PC-3 (cell line): ENCODE measurements at places on chromosomes 2 and 18. TPM values are rescaled to one million over a fixed set of nuclear protein-coding genes. Genes with fewer than 3 reads are reported as not detected.

The UGT1A5 gene
- total RNA-seq, result not detected in 2 replicates

DNA sequence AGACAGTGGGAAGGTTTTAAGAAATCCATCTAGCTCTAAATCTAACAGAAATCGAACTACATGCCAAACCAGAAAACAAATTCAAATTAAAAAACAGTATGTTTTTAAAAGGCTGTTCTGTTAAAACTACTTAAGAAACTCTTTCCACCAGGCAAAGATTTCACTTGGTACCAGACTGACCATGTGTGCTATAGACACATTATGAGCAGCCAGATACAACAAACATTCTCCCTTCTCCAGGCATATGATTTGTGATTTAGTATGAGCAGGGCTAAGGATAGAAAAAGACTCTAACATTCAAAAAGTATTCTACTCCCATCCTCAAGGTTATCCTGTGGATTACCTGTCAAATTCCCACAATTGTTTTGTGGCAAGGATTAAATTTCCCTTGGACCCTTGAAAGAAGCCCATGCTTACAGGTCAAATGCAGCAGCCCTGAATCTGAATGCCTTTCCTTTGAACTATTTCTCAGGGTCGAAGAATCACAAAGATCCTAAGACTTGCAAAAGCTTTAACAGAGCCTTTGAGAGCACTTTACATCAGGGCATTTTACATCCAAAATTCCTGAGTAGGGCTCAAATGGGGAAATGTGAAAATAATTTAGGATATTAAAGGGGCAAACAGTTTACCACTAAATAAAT is 42.5 kb upstream of the TTC32 start:
- no peak overlapping the region for H3K27ac ChIP-seq
- DNase-seq, result no peak
- H3K4me3 ChIP-seq, result no peak overlapping the region
- peaks cover 21% of the 10 kb centered on the region for H3K4me1 ChIP-seq
- H3K27me3 ChIP-seq, result no peaks in the 10 kb centered on the region
- H3K36me3 ChIP-seq, result no peaks in the 10 kb centered on the region

DNA sequence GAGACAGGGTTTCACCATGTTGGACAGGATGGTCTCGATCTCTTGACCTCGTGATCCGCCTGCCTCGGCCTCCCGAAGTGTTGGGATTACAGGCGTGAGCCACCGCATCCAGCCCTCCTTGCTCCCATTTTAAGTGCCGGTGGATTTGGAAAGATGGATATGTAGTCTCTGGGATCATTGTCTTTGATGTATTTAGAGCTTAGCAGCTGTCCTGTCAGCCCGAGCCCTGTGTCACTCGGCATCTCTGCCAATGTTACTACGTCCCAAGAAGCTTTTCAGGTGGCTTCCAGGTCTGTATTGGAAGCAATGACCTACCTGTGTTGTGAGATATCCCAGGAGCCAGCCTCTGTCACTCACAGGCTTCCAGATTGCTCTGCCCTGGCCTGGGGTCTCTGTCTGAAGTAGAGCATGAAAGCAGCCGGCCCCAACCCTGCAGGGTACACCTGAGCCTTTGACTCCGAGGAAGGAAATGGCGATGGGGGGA is 35.3 kb downstream of the MAP4K4 start:
- H3K4me3 ChIP-seq, result no peak overlapping the region
- H3K27me3 ChIP-seq, result no peaks in the 10 kb centered on the region
- H3K36me3 ChIP-seq, result no peaks in the 10 kb centered on the region

DNA sequence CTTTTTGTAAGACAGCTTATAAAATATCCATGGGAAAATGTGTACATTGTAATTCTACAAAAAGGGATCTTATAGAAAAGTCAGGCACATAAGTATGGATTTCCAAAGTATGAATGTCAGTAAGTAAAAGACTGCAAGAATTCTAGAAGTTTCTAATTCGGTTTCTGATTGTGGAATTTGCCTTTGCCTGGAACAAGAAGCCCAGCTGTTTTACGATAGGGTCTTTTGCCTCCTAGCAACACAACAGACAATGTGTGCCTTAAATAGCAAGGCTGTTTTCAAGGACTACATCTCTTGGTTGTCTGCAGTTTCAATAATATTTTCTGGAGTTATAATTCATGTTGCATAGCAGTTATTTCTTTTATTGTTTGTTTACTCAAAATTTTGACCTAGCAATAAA is 312.9 kb downstream of the MTX2 start:
- H3K4me1 ChIP-seq, result peaks cover 40% of the 10 kb centered on the region
- DNase-seq, result no peak
- peak overlapping the region; percentile 93; the same call in 1 of the 2 replicates for H3K27ac ChIP-seq
- no peaks in the 10 kb centered on the region for H3K36me3 ChIP-seq
- H3K4me3 ChIP-seq, result no peak overlapping the region
